ENCODE measurements at places on chromosomes 3 and 15.

DNA sequence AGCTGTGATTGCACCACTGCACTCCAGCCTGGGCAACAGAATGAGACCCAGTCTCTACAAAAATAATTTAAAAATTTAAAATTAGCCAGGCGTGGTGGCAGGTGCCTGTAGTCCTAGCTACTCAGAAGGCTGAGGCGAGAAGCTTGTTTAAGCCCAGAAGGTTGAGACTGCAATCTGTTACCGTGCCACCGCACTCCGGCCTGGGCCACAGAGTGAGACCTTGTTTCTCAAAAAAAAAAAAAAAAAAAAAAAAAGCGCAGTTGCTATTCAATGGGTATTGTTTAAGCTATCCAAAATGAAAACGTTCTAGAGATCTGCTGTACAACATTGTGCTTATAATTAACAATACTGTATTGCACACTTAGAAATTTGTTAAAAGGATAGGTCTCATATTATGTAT lies 24.0 kb downstream of the ZNF148 start:
- DNase-seq = no peak

DNA sequence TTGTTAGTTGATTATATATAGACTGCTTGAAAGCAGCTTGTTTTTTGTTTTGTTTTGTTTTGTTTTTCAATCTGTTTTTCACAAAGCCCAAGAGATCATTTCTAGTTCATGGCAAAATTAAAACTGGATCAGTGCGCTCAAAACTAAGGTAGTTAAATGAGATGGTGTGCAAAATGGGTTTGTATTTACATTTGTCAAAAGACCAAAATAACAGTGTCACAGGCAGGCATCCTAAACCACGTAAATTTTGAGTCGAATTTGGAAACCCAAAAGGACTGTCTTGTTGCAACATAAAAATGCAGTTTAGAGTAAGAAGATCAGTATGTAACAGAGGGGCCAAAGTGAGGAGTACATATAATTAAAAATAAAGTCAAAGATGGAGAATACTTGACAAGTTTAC lies 2.4 kb downstream of the DMXL2 start:
- no peak for DNase-seq

DNA sequence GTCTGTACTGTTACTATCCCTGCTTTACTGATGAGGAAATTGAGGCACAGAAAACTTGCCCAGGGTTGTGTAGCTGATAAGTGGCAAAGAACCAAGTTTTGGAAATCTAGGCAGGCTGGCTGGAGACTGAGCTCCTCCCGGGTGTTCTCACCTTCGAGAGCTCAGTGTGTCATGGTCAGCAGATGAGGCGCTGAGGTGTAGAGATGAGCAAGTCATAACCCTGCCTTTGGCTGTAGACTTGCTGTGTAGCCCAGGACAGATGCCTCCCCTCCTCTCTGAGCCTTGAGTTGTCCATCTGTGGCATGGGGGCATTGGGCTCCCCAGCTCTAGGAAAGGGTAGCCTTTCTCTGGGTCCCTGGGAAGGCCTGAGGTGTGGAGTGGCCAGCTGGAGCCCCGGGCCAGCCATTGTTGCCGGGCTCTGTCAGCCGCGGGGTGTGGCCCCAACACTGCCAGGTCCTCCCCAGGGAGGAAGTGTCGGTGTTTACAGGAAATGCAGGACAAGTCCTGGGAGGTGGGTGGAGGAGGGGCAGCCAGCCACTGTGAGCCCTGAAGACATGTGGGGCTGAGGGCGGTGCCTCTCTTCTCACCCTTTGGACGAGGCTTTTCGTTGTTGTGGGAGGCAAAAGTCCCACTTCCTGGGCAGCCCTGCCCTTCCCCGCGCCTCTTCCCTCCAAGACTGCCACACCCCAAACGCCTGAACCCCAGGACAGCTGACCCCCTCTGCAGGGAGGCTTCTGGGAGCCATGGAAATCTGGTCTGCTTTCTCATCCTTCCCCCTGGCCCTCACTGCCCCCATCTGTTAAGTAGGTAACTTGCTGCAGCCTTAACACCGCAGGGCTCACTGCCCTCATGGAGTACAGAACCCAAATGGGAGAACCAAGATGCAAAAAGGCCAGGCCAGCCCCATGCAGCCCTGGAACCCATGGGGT lies 29.1 kb downstream of the FGD5 start:
- DNase-seq = no peak

- DNase-seq = peak; percentile 52
Measured at GRCh38 chr3:25665315-25666280, 891 bp upstream of the TOP2B start.

DNA sequence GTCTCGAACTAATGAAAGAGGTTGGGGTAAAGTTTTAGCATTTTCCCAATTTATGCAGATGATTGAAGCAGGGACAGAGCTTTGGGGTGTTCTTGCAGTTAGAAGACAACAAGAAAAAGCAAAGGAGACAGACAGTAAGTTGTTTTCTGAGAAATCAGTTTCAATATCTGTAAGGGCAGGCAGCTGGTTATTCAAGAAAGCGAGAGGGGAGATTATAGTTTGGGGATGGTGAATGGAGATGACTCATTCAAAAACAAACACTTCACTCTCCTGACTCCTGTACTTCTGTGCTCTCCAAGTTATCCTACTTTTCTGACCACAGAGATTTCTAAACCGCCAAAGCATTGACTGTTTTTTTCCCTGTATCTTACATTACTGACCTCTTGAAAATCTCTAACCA lies 352.0 kb downstream of the GAP43 start:
- DNase-seq = peak; percentile 75

DNA sequence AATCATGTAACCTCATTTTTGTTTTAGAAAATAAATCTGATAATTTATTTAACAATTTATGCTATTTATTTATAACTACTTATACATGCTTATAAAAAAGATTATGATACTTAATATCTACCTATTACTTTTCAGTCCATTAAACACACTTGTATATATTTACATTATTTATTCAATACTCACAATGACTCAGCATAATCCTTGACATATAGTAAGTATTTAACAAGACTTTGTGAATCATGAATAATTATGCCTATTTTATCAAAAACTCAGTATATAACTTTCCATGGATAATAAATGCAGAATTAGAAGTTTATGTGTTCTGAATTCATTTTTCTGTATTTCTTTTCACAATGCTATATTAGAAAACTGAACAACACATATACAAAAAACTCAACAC lies 266.0 kb upstream of the STAC start:
- DNase-seq = no peak

- peak; percentile 67 for DNase-seq
Measured at GRCh38 chr15:57340682-57341259, 35.5 kb upstream of the CGNL1 start.

GRCh38 chr3:157116017-157116416 lies 43.9 kb downstream of the CCNL1 start:
- DNase-seq = no peak

DNA sequence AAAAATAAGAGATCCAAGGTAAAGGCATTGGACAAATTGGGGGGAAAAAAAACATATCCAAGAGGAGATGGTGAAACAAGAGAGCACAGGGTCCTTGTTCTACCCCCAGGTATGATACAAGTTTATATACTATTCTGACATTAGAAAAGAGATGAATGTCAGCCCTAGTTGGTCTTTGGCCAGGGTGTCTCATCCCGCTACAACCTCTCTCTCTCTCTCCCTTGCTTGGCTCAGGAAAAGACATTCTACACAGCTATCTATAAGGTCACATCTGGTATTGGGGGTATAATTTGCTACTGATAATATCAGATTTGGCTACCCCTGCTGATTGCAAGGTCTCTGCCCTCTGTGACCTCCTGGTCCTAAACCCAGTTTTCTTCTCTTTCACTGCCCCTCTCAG lies 117.2 kb downstream of the GOLIM4 start:
- DNase-seq = no peak

GRCh38 chr3:125168711-125169393 lies 43.7 kb downstream of the SLC12A8 start:
- no peak for DNase-seq

DNA sequence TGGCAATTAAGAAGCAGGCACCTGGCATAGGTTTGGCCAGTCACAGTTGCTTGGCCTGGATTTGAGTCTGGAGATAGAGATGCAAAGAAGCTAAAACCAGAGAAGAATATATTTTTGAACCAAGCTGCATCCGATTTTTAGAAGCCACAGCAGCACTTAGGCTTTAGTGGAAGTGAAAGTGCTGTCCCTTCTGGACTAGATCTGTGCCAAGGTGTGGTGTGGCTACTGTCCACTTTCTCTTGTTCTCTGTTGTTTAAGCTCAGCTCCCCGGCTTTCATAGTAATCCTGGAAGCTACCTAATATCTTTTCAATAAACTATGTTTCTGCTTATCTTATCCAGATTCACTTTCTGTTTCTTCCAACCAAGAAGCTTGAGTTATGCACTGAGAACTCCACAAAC lies 183.4 kb upstream of the THRB start:
- DNase-seq = no peak

GRCh38 chr15:100264994-100265640 lies 76.7 kb downstream of the ADAMTS17 start:
- no peak for DNase-seq

- peak; percentile 36 for DNase-seq
Measured at GRCh38 chr3:14290631-14291385, 111.6 kb upstream of the SLC6A6 start.

- DNase-seq = peak; percentile 29
Measured at GRCh38 chr3:14175383-14176037, 2.9 kb downstream of the XPC start.

- DNase-seq = no peak
Measured at GRCh38 chr3:86244905-86245304, 746.0 kb downstream of the VGLL3 start.

DNA sequence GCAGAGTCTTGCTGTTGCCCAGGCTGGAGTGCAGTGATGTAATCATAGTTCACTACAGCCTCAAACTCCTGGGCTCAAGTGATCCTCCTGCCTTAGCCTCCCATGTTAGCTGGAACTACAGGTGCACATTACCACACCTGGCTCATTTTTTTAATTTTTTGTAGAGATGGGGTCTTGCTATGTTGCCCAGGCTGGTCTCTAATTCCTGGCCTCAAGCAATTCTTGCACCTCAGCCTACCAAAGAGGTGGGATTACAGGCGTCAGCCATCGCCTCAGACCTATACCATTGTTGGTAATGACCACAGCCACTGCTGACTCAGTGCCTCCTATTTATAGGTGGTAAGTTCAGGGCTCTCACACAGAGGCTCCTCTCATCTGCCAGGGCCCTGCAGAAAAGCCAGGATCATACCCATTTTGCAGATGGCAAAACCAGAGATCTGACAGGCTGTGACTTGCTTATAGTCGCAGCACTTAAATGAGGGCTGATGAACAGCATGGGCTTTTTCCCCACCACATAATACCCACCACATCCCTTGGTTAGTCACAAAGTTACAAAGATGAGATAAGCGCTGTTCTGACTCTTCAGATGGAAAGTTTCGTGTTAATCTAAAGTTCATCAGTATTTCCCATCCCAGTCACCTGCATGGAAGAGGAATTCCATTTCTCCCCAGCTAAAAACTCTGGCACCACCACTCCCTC lies 21.8 kb upstream of the SPATA12 start:
- no peak for DNase-seq

GRCh38 chr3:81676706-81677456 lies 84.6 kb downstream of the GBE1 start:
- no peak for DNase-seq

DNA sequence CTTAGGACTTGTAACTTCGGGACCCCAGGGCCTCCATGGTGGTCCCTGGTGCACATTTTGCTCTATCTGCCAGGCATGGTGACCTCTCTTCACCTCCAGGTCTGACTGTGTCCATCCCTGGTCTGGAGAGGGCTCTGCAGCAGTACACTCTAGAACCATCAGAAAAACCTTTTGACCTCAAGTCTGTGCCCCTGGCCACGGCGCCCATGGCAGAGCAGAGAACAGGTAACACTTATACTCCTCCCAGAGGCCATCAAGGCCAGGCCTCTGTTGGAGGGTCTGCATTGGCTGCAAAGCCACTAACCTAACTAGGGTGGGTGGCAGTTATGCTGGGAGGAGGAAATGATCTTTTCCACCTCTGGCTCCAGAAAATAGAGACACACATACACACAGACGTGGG lies 10.3 kb upstream of the HMCES start:
- no peak for DNase-seq

DNA sequence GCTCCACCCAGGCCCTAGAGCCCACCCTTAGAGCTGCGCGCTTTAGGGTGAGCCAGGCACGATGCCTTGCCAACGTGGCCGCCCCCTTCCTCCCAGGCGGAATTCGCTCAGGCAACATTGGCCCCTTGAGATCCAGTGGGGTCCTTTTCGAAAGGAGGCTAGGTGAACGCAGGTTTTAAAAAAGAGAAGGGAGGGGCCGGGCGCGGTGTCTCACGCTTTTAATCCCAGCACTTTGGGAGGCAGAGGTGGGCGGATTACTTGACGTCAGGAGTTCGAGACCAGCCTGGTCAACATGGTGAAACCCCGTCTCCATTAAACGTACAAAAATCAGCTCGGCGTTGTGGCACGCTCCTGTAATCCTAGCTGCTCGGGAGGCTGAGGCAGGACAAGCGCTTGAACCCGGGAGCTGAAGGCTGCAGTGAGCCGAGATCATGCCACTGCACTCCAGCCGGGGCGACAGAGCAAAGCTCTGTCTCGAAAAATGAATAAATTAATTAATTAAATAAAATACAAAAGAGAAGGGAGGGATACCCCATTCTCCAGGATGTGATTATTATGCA lies 984 bp upstream of the RPP25 start:
- peak; percentile 39 for DNase-seq

DNA sequence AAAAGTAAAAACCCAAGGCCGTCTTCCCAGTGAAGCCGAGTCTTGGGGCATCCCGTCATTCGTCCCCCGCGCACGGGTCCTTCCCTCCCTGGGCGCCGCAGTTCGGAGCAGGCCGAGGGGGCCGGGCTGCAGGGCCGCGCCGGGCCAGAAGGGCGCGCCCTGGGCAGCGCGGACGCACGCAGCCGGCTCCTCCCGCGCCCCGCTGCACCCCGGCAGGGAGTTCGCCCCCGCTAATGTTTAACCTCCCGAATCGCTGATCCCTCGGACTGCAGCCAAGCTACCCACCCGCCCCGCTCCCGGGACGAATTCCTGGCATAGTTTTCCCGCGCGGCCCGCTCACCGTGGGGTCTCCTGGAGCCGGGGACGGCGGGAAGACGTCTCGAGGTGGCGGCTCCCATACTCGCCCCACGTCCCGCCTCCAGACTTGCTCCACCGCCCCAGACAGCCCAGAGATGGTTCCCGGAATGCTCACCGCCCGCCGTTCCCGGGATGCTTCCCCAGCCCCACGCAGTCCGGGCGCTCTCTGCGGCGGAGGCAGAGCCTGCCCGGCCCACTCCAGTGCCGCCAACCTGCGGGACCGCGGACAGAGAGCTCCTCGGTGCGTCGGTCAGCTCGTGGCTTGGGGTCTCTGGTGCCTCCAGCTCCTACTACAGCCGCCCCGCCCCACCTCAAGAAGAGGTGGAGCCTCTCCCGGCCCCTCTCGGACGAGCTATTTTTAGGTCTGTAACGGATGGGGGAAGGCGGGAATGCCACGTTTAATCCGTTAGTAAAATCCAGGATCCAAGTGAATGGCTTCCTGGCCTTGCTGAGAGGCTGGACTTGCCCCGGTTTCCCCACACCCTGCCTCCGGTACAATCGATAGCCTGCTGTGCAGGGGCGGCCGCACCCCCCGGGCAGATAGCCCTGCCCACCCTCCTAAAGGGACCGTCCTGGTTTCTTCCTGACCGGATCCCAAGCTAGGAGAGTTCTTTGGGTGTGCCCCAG lies at the start of gene DZIP1L:
Gene DZIP1L (minus strand): TSS at position 621 of the 984 bp plus-strand sequence. CDS start 11,637 bp downstream, outside the sequence.
- DNase-seq = peak; percentile 68

GRCh38 chr3:126126811-126127431 lies 43.0 kb upstream of the SLC41A3 start:
- DNase-seq = no peak

- peak; percentile 39 for DNase-seq
Measured at GRCh38 chr3:125163739-125164601, 48.6 kb downstream of the SLC12A8 start.

- DNase-seq = no peak
Measured at GRCh38 chr3:52080830-52081719, 24.7 kb upstream of the DUSP7 start.
